ENCODE measurements at places on chromosomes 2 and 18. TPM values are rescaled to one million over a fixed set of nuclear protein-coding genes. Genes with fewer than 3 reads are reported as not detected.

- no peak overlapping the region for H3K27ac ChIP-seq
- H3K4me1 ChIP-seq: no peaks in the 10 kb centered on the region
- no peaks in the 10 kb centered on the region for H3K27me3 ChIP-seq
These were observed 138.1 kb downstream of the DTNA start for GRCh38 chr18:34848156-34848555.

GRCh38 chr18:48994044-48994651, 43.4 kb upstream of the SMAD7 start:
- no peaks in the 10 kb centered on the region for H3K36me3 ChIP-seq
- no peak overlapping the region for H3K27ac ChIP-seq
- no peak overlapping the region for H3K4me3 ChIP-seq
- DNase-seq: no peak
- no peaks in the 10 kb centered on the region for H3K27me3 ChIP-seq

Gene ARMC9
- 25.2 TPM for total RNA-seq

GRCh38 chr2:97651114-97651513, 5.3 kb downstream of the COX5B start:
- no peak overlapping the region for H3K4me3 ChIP-seq
- no peaks in the 10 kb centered on the region for H3K27me3 ChIP-seq
- no peaks in the 10 kb centered on the region for H3K36me3 ChIP-seq
- H3K27ac ChIP-seq: no peak overlapping the region
- peaks cover 5% of the 10 kb centered on the region for H3K4me1 ChIP-seq

Gene RAB12
- 38.9 TPM for total RNA-seq

- no peaks in the 10 kb centered on the region for H3K36me3 ChIP-seq
- DNase-seq: no peak
- no peak overlapping the region for H3K27ac ChIP-seq
These were observed 59.4 kb downstream of the HK2 start for GRCh38 chr2:74893332-74893731.
